Urinary bladder (tissue), 4 donors: ENCODE measurements at places on chromosomes 12 and 14.

DNA sequence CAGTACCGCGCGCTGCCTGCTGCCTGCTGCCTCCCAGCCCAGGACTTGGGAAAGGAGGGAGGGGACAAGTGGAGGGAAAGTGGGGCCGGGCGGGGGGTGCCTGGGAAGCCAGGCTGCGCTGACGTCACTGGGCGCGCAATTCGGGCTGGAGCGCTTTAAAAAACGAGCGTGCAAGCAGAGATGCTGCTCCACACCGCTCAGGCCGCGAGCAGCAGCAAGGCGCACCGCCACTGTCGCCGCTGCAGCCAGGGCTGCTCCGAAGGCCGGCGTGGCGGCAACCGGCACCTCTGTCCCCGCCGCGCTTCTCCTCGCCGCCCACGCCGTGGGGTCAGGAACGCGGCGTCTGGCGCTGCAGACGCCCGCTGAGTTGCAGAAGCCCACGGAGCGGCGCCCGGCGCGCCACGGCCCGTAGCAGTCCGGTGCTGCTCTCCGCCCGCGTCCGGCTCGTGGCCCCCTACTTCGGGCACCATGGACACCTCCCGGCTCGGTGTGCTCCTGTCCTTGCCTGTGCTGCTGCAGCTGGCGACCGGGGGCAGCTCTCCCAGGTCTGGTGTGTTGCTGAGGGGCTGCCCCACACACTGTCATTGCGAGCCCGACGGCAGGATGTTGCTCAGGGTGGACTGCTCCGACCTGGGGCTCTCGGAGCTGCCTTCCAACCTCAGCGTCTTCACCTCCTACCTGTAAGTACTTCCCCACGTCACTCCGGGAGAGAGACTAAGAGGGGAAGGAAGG is at the start of gene LGR5:
Gene LGR5 (plus strand): TSS at position 186 of the 732 bp plus-strand sequence. CDS start 283 bp downstream, at position 469.
- DNase-seq, result no peak

- no peak for DNase-seq
Measured at GRCh38 chr14:101128478-101129321, 225.2 kb upstream of the RTL1 start.

- no peak for DNase-seq
Measured at GRCh38 chr14:104548802-104549535, 30.6 kb upstream of the C14orf180 start.

DNA sequence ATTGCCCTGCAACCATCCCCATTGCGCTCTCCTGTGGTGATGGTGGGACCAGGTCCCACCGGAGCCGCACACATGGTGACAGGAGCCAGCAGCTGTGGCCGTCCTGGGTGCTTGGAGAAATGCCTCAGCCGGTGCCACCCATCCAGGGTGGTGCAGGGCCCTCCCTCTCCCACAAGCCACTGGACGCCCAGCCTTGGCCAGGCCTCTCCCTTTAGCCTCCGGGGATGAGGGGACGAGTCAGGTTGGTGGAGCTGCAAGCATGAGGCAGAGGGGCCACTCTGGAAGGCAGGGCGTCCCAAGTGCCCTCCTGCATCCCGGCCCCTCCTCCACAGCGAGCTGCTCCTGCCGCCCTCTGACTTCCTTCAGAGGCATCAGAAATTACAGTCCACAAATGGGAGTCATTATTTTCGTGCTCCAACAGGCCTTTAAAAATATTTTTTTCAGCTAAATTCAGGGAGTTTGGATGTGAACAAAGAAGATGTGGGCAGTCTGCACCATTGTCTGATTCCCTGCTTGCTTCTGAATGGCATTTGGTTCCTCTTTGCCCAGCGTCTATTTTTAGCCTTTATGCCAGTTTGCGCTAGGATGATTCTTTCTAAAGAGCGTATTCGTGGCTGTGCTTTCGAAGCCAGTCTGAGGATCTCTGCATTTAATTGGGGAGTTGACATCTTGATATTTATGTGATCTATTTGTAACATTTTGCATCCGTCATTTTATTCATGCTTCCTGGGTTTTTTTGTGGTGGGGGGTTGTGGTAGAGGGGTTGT is 189.4 kb downstream of the ADGRD1 start:
- DNase-seq, result no peak

DNA sequence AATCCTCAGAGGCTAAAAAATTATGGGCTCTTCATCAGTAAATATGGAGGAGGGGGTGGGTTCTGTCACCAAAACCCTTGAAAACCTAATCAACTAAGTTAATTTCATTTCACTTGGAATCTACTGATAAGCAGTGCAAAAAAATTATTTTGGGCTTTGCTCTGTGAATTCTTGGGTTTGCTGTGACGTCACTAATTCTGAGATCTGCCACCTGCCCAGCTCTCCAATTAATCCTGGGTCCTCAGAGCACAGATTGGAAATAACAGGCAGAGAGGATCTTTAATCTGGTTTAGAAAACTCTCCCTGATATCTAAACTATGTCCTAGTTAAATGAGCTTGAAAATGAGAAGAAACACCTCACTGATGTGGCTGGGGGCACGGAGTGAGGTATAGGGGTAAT is 903.2 kb downstream of the AACS start:
- no peak for DNase-seq

- peak; percentile 14 for DNase-seq
Measured at GRCh38 chr12:50764286-50765094, 589 bp downstream of the ATF1 start.

DNA sequence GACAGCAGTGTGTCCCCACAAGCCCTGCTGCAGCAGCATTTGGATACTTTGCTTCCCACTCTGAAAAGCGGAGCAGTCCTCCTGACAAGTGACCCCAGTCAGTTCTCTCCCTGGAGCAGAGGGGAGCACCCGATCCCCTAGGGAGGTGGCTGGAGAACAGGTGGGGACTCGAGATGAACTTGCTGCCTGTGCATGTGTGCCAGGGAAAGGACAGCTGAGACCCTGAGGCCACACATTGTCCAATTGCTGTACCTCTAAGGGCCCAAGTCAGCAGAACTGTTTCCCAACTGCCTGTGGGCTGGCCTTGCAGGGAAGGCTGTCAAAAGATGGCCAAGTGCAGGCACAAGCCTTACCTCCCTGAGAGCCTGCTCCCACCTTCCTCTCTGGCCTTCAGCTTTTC is 55.1 kb downstream of the IFT43 start:
- DNase-seq, result no peak
